MCF 10A (cell line): ENCODE measurements at places on chromosomes 1 and 21.

DNA sequence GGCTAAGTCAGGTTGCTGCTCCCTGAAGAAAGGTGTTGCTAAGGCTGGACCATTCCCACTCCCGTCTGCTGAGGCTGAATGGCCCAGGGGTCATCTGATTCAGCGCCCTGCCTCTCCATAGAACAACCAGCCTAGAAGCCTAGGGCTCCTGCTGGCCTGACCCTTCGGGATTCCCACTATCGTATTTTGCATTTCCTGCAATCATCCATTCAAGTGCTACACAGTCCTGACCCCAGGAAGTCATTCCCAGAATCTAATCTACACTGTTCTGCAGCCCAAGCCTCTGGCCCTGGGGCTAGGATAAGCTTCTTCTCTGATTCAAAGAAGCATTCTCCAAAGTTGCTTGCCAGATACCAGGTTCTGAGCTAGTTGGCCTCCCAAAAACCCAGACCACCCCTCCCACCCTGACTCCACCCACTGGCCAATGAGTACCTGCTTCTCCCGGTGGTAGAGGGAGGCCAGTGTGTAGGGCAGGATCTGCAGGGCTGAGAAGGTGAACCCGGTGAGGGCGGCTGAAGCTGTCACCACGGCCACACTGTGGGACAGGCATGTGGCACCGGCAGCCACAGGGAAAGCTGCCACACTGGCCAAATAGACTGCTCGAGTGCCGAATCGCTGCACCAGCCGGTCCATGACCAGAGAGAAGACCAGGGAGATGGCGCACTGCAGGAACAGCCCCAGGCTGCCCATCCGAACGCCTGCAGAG is 18.7 kb downstream of the SLC45A3 start:
- H3K4me3 ChIP-seq: no peak overlapping the region
- no peaks in the 10 kb centered on the region for H3K27me3 ChIP-seq
- no peak for DNase-seq
- H3K4me1 ChIP-seq: peaks cover 9% of the 10 kb centered on the region

DNA sequence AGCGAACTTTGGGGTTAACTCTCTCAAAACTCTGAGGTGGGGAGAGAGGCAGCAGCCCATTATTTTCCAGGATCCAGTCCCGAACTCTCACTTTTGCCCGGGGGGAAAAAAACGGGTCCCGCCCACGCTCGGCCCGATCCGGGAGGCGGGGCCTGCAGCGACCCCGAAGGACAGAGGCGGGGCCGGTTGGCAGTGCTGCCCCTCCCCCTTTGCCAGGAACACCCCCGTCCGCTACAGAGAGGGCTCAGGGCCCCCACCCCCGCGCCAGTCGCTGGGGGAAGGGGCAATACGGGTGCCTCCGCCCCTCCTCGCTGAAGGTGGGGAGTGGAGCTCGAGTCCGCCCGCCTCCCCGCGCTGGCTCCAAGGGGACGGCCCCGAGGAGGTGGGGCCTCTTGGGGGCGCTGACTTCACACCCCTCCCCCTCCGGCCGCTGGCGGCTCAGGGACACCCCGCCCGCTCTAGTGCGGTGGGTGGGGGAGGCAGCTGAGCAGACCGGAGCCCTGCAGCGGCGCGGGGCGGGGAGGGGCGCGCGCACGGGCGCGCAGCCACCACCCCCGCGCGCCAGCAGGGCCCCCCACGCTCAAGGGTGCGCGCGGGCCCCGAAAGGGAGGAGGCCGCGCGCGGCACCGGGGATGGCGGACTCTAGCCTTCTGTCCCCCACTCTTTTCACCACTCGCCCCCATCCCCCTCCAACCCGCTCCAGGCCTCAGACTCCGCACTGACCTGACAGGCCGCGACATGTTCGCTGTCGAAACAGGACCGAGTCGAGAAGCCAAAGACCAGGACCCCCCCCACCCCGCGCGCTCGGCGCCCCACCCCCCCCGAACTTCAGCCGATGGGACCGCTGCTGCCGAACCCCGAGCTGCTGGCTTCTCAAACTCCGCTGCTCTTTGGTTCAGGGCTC is 496 bp downstream of the NUCKS1 start:
- H3K36me3 ChIP-seq: peaks cover 34% of the 10 kb centered on the region
- H3K4me3 ChIP-seq: peak overlapping the region; percentile 80
- peaks cover 15% of the 10 kb centered on the region for H3K4me1 ChIP-seq
- H3K27me3 ChIP-seq: no peaks in the 10 kb centered on the region
- DNase-seq: peak; percentile 100

GRCh38 chr1:206674745-206675175 is 9.9 kb upstream of the MAPKAPK2 start:
- no peak overlapping the region for H3K27ac ChIP-seq
- no peaks in the 10 kb centered on the region for H3K36me3 ChIP-seq
- no peaks in the 10 kb centered on the region for H3K27me3 ChIP-seq

GRCh38 chr1:7224644-7225043 is 439.4 kb downstream of the CAMTA1 start:
- H3K27ac ChIP-seq: no peak overlapping the region
- H3K4me3 ChIP-seq: no peak overlapping the region
- H3K36me3 ChIP-seq: peaks cover 5% of the 10 kb centered on the region
- H3K27me3 ChIP-seq: no peaks in the 10 kb centered on the region

DNA sequence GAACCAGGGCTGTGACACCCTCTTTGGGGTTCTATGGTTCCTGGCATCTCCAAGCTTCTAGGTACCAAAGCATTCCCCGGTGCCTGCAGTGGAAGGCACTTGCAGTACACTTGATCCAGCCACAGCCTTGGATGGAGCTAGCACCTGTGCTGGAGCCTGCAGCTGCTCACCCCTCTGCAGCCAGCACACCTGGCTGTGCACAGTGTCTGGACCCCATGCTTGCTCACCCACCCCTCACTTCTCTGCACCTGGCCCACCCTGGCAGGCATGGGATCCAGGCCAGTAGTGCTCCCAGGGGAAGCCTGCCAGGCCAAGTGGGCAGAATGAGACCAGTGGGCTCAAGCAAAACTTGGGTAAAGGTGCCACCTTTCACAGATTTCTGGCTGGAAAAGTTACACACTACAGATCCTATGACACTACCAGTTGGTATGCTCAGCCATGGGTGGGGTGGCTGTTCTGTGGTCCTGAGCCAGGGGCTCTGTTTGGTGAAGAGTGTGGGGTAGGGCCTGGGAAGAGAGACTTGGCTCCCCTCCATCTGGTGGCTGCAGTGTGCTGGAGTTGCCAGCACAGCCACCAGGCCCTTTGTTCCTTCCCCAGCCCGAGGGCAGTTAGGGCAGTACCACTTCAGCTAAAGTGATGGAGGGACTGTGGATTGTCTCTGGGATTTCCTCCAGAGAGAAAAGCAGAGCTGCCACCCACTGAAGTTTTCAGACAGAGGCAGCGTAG is 157.8 kb upstream of the LRRC7 start:
- no peaks in the 10 kb centered on the region for H3K36me3 ChIP-seq
- no peaks in the 10 kb centered on the region for H3K27me3 ChIP-seq
- no peak overlapping the region for H3K4me3 ChIP-seq
- no peak for DNase-seq
- no peaks in the 10 kb centered on the region for H3K4me1 ChIP-seq

- H3K4me1 ChIP-seq: no peaks in the 10 kb centered on the region
- H3K36me3 ChIP-seq: no peaks in the 10 kb centered on the region
- no peak overlapping the region for H3K4me3 ChIP-seq
- no peaks in the 10 kb centered on the region for H3K27me3 ChIP-seq
- DNase-seq: no peak
Measured at GRCh38 chr1:167457936-167458584, 60.3 kb downstream of the CD247 start.

- DNase-seq: no peak
- no peak overlapping the region for H3K4me3 ChIP-seq
- H3K4me1 ChIP-seq: no peaks in the 10 kb centered on the region
- no peak overlapping the region for H3K27ac ChIP-seq
Measured at GRCh38 chr1:62401034-62401760, 35.7 kb upstream of the USP1 start.

DNA sequence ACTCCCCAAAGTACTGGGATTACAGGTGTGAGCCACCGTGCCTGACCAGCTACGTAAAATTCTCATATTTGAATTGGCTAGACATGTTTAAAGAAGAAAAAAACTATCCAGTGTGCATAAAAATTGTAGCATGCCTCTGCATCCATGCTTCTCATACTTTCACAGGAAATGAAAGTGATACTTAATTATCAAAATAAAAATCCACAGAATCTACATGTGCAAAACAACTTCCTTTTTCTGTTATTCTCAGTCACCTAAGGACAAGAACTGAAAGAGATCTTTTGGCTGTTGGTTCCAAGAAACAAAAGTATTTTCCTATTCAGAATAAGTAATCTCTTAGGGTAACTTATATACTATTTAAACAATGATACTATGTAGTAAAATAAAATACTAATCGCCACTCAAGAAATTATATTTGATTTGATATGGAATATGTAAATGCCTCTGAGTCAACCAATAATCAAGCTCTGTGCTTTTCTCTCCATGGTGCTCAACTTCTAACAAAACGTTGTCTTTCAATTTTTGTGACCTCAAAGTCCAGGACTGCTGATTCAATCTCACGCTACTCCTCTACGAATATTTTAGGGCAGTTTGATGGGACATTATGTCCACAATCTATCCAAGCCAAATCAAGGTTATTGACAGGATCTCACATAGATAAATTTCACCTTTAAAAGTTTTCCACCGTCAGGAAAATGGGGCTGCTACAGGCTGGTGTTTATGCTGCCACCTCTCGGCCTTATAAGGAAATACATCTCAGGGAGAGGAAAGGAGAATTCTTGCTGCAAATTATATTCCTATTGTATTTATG is 102.7 kb downstream of the ZNF281 start:
- peaks cover 4% of the 10 kb centered on the region for H3K4me1 ChIP-seq
- no peaks in the 10 kb centered on the region for H3K27me3 ChIP-seq
- H3K36me3 ChIP-seq: no peaks in the 10 kb centered on the region
- peak; percentile 62 for DNase-seq
- no peak overlapping the region for H3K27ac ChIP-seq

- no peaks in the 10 kb centered on the region for H3K27me3 ChIP-seq
- H3K27ac ChIP-seq: peak overlapping the region; percentile 91
- H3K36me3 ChIP-seq: peaks cover 70% of the 10 kb centered on the region
- peak overlapping the region; percentile 43 for H3K4me3 ChIP-seq
Measured at GRCh38 chr1:93661829-93662474, 19.7 kb downstream of the BCAR3 start.

DNA sequence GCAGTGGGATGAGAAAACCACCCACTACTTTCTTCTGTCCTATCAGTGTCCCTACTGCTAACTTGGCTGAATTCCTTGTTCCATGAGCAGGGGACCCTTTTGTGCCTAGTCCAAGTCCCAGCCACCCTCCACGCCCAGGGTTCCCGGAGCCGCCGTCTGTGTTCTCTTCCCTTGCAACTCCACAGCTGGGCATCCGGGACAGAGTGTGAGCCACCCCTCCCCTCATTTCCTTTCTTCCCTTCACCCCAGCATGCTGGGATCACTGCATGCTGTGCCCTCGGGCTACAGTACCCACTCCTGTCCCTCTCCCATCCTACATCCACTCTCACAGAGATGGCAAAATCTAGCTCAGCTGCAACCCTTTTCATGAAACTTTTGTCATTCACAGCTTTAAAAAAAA is 44.5 kb downstream of the PGBD5 start:
- H3K4me3 ChIP-seq: no peak overlapping the region
- DNase-seq: no peak
- H3K4me1 ChIP-seq: peaks cover 11% of the 10 kb centered on the region
- no peaks in the 10 kb centered on the region for H3K36me3 ChIP-seq

DNA sequence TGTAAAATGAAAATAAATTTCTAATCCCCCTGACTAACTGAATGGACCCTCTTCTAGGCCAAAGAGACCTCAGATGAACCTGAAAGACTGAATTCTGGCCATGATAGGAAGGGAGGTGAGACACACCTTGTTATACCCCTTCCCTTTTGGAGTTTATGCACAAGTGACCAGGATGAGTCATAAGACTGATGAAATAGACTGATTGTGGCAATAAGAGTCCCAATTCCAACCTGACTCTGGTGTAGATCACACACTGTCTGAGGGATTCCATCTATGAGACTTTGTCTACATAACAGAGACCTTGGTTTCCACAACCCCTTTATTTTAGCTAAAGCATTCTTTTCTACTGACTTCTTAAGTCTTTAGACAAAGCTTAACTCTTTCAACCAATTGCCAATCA is 13.5 kb upstream of the OR2G2 start:
- H3K27ac ChIP-seq: no peak overlapping the region
- H3K36me3 ChIP-seq: no peaks in the 10 kb centered on the region
- H3K4me3 ChIP-seq: no peak overlapping the region
- H3K4me1 ChIP-seq: peaks cover 10% of the 10 kb centered on the region

DNA sequence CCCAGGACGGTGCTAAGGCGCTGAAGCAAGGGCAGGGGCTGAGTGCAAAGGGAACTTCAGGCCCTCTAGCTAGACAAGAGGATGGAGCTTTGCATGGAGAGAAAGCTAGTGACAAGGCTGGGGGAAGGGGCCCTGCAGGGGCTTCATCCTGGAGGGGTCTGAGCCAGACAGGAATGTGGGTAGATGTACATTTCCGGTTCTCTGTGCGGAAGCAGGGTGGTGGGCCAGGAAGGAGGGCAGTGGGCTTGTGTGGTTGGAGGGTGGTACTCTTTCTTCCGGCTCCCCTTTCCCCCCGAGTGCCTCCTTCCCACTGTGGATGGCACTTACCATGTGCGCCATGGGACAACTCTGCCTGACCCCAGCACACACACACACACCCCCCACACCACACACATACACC is 1.5 kb downstream of the KISS1 start:
- H3K36me3 ChIP-seq: no peaks in the 10 kb centered on the region
- H3K27ac ChIP-seq: no peak overlapping the region
- peaks cover 31% of the 10 kb centered on the region for H3K27me3 ChIP-seq
- H3K4me3 ChIP-seq: no peak overlapping the region
- H3K4me1 ChIP-seq: peaks cover 6% of the 10 kb centered on the region

DNA sequence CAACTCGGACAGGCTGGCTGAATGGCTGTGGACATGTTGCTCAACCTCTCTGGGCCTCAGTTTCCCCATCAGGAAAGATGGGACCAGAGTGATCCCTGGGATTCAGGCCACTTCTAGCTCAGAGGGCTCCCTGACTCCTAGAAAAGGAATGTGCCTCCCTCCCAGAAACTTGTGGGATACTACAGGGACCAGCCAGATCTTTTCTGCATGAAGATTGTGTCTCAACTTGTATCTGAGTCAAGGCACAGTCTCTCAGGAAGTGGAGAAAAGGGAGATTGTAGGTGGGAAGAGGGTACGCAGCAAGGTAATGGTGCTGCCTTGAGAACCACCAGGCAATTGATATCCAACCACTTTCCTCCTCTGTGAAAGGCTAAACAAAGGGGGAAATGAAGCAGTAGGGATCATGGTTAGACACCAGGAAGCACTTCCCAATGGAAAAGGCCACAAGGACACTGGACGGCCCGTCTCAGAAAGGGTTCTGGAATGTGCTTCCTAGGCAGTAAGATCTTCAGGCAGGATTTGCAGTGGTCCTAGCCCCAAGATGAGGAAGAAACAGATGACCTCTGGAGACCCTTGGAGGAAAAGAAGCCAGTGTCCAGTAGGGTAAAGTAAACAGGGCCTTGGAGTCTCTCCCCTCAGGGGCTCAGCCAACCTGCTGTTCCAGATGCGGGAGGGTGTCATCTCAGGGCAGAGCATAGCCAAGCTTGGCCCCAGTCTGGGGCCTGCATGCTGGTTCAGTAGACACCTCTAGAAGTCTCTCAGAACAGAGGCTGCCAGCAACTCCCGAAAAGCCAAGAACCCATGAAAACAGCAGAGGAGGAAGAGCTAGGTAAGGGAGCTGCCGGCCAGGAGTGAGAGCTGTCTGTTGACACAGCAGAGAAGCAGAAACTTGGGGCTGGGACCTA is 16.8 kb downstream of the IFFO2 start:
- peak; percentile 24 for DNase-seq
- peaks cover 4% of the 10 kb centered on the region for H3K36me3 ChIP-seq
- H3K4me1 ChIP-seq: peaks cover 24% of the 10 kb centered on the region
- H3K27ac ChIP-seq: peak overlapping the region; percentile 21
- no peaks in the 10 kb centered on the region for H3K27me3 ChIP-seq
- no peak overlapping the region for H3K4me3 ChIP-seq

GRCh38 chr1:197180252-197180878 is 33.9 kb upstream of the ASPM start:
- H3K27me3 ChIP-seq: no peaks in the 10 kb centered on the region
- no peaks in the 10 kb centered on the region for H3K4me1 ChIP-seq
- H3K27ac ChIP-seq: no peak overlapping the region
- H3K4me3 ChIP-seq: no peak overlapping the region
- peaks cover 84% of the 10 kb centered on the region for H3K36me3 ChIP-seq
- DNase-seq: peak; percentile 64
